Glomerular endothelial cell (primary cell): ENCODE measurements at places on chromosomes 4 and X. TPM values are rescaled to one million over a fixed set of nuclear protein-coding genes. Genes with fewer than 3 reads are reported as not detected.

The PSMD10 gene
- total RNA-seq, result 75.0 and 125 TPM in 2 replicates

GRCh38 chrX:9338986-9339385 lies 125.9 kb upstream of the TBL1X start:
- no peak for DNase-seq

The COL4A5 gene
- 40.1 and 84.2 TPM in 2 replicates for total RNA-seq

DNA sequence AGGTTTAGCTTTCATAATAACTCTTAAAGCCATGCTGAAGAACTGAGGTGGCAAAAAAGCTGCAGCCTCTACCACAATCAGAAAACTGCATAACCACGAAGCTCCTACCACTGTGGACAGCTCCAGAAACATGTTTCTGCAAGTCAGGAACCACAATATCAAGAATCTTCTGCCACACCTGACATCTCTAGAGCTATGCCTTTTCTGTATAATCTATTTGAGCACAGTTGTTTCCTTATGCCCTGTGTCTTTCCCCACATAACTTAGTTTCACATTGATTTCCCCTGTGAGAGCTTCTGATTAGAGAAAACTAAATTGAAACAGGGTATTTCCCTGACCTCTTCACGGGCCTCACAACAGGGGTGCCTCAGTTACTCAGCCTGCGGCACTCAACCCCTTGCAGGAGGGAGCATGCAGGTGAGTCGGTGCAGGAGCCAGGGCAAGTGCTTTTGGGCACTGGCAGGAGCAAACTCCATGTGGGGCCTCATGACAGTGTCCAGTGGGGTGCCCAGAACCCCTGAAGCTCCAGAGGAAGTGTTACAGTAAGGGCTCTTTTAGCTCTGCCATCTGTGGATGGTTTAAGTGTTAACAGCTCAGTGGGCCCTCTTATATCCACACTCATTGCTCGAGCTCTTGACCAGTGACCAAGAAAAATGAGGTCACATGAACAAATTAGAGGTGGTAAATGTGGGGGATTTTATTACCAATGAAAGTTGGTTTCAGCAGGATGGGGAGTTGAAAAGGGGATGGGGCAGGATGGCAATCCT lies 132.8 kb upstream of the BMP3 start:
- DNase-seq, result no peak

The SULT1B1 gene
- total RNA-seq, result 0.24 and 1.1 TPM in 2 replicates

The LRAT gene
- total RNA-seq, result 0.34 TPM in 1 of 2 replicates, not detected in the other

The SUPT20HL2 gene
- total RNA-seq, result not detected in 2 replicates

The EGF gene
- total RNA-seq, result 0.10 and 0.41 TPM in 2 replicates

DNA sequence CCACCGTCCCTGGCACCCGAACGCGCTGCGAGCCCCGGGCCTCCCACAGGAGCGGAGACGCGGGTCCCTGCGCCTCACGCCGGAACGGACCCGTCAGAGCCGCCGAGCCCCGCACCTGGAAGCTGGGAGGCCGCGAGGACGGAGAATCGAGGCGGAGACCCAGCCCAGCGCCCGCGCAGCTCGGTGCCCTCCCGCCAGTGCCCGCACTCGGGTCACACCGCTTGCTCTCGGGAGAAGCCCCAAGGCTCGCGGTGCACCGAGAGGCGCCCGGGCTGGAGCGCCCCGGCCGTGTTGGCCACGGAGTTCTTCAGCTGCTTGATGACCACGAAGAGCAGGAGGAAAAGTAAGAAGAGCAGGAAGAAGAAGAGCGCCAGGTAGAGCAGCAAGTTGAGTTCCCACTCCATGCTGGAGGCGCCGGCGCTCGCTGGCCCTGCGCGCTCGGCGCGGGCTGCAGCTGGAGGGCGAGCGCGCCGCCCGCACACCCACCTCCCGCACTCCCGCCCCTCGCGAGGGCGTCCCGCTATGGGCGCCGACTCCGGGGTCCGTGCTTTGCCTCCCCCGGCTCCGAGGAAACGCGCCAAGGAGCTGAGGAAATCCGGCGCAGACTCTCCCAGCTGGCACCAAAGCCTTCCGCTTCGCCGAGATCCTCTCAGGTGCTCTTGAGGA lies at the start of gene SMIM43:
TSS of gene SMIM43 (minus strand) at position 463 of the 666 bp plus-strand sequence. CDS start at position 404, 59 bp downstream.
- DNase-seq, result no peak

DNA sequence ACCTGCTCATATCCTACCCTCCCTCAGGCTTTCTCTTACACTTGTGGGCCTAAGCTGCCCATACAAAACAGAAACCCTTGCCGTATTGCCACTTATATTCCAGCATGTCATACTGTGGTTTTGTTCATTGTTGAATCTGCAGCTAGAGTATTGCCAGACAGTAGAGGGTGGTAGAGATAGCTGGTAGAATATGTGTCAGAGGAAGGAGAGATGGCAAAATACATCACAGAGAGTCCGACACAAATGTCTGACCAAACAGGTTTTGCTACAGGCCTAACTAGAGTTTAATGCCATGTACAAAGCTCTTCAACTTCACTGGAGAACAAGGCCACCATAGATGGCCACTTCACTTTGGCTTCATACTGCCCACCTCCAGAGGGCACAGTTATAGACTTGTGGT lies 160.1 kb downstream of the EFHC2 start:
- DNase-seq, result no peak

The HSFX1 gene
- 1.2 and 2.1 TPM in 2 replicates for total RNA-seq

The UBL4A gene
- total RNA-seq, result 41.1 TPM in 2 replicates

The IL9R gene
- total RNA-seq, result not detected in 2 replicates

- no peak for DNase-seq
Observed at GRCh38 chr4:170015285-170015684, 10.9 kb downstream of the MFAP3L start.

The ARL13A gene
- total RNA-seq, result not detected in 2 replicates

GRCh38 chrX:9670136-9670814 lies 95.4 kb downstream of the GPR143 start:
- no peak for DNase-seq

- no peak for DNase-seq
Observed at GRCh38 chr4:26217961-26218676, 102.7 kb upstream of the RBPJ start.

DNA sequence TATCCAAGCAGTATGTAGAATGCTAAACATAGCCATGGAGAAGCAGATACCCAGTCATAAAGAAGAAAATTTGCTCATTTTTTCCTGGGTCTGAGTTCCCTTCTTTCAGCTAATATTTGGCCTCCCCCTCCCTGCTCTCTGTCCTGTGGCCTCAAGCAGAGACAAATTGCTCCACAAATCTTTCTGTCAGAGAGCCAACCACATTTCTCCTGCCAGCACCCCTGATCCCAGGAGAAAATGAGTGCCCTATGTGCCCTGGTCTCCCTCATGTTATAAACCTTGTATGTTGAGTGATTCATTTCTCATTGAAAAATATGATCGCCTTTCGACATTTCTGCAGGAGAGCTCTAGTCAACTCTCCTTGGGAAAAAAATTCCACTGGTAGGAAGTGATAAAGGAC lies 82.0 kb downstream of the TMEM156 start:
- no peak for DNase-seq

The PRSS12 gene
- total RNA-seq, result 0.53 and 1.7 TPM in 2 replicates
